Aorta (tissue), 5 donors: ENCODE measurements at places on chromosomes 6 and 20. TPM values are rescaled to one million over a fixed set of nuclear protein-coding genes. Genes with fewer than 3 reads are reported as not detected.

- DNase-seq: no peak
Observed at GRCh38 chr6:116326996-116327395, 43.8 kb upstream of the DSE start.

- DNase-seq: no peak
Observed at GRCh38 chr6:11096109-11096508, 2.5 kb downstream of the SMIM13 start.

GRCh38 chr6:13268913-13269518 lies 59.3 kb downstream of the TBC1D7 start:
- DNase-seq: no peak

GRCh38 chr20:8346700-8347270 lies 214.7 kb downstream of the PLCB1 start:
- no peak for DNase-seq

- no peak for DNase-seq
Observed at GRCh38 chr20:40922865-40923264, 105.8 kb upstream of the TOP1 start.

DNA sequence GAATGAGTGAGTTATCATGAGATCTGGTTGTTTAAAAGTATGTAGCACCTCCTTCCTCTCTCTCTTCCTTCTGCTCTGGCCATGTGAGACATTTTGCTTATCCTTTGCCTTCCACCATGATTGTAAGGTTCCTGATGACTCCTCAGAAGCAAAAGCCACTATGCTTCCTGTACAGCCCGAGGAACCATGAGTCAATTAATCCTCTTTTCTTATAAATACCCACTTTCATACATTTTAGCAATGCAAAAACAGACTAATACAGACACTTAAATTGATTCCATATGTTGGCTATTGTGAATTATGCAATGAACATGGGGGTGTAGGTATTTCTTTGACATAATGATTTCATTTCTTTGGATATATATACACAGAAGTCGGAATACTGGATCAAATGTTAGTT lies 792.8 kb upstream of the EYS start:
- no peak for DNase-seq

- no peak for DNase-seq
Observed at GRCh38 chr6:152404086-152404857, 232.9 kb downstream of the SYNE1 start.

- DNase-seq: no peak
Observed at GRCh38 chr6:117791012-117791411, 115.7 kb downstream of the NUS1 start.

- no peak for DNase-seq
Observed at GRCh38 chr6:3683331-3683730, 68.2 kb downstream of the PXDC1 start.

- no peak for DNase-seq
Observed at GRCh38 chr6:5553767-5554166, 292.5 kb downstream of the FARS2 start.

GRCh38 chr6:116847227-116847626 lies 18.3 kb upstream of the GPRC6A start:
- no peak for DNase-seq

DNA sequence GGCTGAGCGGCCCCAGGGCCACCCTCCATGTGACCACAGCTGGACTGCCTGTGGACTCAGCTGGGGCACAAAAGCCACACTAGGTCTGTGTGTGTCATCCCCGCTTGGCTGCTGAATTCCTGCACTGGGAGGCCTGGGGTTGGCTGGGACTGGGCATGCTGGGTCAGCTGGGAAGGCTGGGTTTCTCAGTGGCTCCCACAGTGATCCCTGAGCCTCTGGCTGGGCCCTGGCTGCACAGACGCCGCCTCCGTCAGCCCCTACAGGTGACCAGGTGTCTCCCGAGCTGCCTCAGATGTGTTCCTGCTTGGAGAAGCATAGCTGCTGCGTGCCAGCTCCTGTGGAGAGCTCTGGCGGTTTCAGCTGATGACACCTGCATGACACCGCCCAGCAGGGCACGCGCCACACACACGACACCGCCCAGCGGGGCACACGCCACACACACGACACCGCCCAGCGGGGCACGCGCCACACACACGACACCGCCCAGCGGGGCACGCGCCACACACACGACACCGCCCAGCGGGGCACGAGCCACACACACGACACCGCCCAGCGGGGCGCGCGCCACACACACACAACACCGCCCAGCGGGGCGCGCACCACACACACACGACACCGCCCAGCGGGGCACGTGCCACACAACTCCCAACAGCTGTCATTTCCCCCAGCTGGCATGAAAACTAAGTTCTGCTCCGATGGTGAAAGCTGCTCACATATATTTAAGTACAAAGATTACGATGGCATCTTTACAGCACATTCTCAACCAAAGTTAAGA lies 88.8 kb downstream of the TAF4 start:
- peak; percentile 57 for DNase-seq

DNA sequence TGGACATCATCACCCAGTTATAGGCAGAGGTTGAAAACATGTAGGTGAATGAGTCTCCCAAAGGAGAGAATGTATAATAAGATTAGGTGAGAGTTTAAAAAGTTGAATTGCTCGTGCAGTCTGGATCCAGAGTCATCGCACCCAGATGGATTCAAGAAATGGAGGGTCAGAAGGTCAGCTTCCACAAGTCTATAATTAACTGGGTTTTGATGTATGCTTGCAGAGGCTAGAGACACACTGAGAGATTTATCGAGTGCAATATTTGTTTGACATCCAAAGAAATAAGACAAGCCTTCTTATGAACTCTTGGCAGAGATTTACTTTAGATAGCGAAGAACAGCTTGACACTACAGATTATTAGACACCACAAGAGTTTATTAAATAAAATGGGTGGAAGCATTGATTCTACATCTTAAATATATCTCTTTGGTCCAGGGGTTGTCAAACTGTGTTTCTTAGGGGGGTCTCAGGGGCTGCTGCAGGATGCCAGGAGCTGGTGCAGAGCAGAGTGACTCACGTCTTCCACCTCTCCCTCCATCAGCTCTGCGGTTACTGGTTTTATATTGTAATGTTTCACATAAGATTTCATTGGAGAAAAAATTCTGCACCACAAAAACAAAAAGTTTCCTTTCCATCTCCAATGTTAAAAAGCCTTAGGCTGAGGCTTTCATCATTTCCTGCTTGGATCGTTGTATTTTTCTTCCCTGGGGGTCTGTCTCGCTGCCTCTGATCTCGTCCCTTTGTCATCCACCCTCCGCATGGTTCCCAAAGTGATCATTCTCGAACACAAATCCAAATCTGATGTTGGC lies 176.2 kb upstream of the AHI1 start:
- no peak for DNase-seq

- no peak for DNase-seq
Observed at GRCh38 chr6:26215585-26216358, 128.5 kb downstream of the HFE start.

- peak; percentile 96 for DNase-seq
Observed at GRCh38 chr20:43749734-43750294, 23.0 kb upstream of the GTSF1L start.

GRCh38 chr6:88020439-88020838 lies 27.2 kb upstream of the SPACA1 start:
- no peak for DNase-seq

DNA sequence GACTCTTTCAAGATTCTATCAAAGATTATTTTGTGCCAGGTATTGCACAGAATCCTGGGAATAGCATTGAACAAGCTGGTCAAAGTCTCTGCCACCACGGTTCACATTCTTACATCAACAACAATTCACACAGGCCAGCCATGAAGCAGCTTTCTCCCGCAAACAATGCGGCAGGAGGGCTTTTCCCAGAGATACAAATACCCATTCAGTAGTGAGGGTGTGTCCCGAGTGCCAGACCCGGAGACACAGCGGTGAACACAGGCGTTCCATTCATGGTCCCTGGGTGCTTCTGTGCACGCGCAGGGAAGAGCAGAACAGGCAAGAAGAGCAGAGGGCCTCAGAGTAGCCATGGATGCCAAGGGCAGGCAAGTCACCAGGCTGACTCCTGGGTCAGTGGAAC lies 83.3 kb upstream of the PDE10A start:
- no peak for DNase-seq

DNA sequence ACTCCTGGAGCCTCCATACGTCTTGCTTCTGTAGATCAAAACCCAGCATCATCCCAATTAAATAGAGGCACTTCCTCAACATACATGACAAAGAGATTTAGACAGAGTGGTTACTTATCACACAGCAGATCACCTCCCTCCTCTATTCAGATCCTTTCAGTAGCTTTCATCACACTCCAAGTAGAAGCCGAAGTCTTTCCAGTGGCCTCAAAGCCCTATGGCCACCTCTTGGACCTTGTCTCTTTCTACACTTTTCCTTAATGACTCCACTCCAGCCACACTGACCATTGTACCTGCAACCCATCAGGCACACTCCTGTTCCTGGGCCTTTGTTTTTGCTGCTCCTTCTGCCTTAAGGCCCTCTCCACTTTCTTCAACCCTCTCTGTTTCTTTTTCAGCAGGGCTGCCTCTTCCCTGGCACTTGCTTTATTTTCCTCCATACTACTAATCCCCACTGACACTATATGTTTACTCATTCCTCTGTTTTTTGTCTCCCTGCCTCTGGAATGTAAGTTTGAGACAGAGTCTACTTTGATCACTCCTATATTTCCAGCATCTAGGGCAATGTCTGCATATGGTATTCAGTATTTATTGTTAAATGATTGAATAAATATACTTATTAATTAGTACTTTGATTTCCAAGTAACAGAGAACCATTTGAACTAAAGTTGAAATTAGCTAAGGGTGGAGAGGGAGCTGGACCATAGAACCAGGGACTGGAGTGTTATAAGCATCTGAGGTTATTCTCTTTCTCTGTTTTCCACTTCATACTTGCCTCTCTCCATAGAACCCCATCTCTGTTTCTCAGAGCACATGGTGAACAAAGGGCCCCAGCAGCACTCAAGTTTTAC lies 43.4 kb upstream of the TRAM2 start:
- DNase-seq: no peak

DNA sequence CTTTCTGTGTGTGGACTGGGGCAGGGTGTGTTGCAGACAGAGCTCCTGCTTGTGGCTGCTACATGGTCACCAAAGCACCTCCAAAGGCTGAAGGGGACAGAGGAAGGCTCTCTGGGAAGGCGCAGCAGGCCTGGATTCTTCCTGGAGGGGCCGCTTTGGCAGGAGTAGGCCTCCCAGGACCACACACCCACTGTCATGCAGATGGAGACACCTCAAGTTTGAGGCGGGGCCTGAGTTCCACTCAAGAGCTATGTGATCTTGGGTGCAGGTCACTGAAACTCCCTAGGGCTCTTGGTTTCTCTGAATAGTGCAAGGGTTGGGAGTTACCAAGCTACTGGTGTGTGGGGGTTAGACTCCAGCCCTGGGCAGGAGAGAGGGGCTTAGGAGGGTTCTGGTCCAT lies 27.9 kb downstream of the EFCAB8 start:
- no peak for DNase-seq

DNA sequence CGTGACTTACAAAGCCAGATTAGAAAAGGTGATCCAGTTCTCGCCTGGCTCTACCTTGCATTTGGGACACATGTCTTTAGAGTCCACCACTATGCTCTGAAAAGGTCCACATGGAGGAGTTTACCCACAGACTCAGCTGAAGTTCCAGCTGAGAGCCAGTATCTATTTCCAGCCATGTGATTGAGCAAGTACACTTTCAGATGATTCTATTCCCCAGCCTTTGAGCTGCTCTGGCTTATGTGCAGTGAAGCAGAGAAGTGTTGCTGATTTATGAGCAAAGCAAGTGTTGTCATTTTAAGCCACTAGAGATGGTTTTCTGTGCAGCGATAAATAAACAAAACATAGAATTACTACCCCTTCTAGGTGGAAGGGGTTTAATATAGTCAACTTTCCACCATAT lies 520.8 kb upstream of the RNF217 start:
- no peak for DNase-seq

DNA sequence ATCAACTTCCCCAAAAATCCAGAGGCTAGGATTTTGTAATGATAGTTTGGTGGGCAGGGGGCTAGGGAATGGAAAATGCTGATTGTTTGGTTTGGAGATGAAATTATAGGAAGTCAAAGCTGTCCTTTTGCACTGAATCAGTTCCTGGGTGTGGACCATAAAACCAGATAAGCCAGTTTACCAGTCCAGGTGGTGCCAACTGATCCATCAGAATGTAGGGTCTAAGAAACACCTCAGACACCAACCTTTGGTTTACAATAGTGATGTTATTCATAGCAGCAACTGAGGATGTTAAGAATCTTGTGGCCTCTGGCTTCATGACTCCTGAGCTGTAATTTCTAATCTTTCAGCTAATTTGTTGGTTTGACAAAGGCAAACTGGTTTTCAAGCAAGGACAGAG lies 496.6 kb upstream of the EPHA7 start:
- DNase-seq: no peak

PNPLA1 gene
- 0.23 TPM for total RNA-seq

POM121L2 gene
- not detected for total RNA-seq

FILIP1 gene
- total RNA-seq: 34.4 TPM

C6orf118 gene
- total RNA-seq: not detected

SSTR4 gene
- total RNA-seq: not detected

PPP1R14C gene
- total RNA-seq: 0.58 TPM

BEND6 gene
- 3.1 TPM for total RNA-seq

ERVFRD-1 gene
- not detected for total RNA-seq

UTRN gene
- total RNA-seq: 259 TPM

TPD52L1 gene
- total RNA-seq: 54.1 TPM

MAS1 gene
- 0.12 TPM for total RNA-seq

POU3F2 gene
- total RNA-seq: not detected

ZNF391 gene
- total RNA-seq: 4.5 TPM

TMEM170B gene
- 6.2 TPM for total RNA-seq

CCN6 gene
- not detected for total RNA-seq

ZBP1 gene
- 1.6 TPM for total RNA-seq
